H9 (cell line): ENCODE measurements at places on chromosomes 13 and 19. TPM values are rescaled to one million over a fixed set of nuclear protein-coding genes. Genes with fewer than 3 reads are reported as not detected.

- no peak for DNase-seq
Observed at GRCh38 chr19:16363852-16364230, 39.2 kb downstream of the KLF2 start.

DNA sequence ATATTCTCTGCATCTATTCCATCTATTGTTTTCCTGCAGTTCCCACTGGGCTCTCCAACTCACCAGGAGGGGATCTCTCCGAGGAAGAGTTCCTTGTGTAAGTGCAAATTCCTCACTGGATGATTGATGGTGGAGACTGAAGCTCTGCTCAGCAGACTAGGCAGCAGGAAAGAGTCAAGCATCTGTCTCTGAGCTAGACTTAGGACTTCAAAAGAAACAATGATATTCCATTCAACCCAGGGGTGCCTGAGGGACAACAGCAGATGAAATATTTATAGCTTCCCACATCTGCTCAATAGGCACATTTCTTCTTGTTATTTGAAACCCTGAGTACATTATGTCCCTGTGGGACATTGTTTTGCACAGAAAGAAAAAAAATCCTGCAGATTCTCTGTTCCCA, at the start of the genes OR7A5 and OR7C1:
OR7A5 (minus strand) TSS at position 175 of the 400 bp plus-strand sequence. CDS start 6,944 bp downstream, outside the sequence.
OR7C1 (minus strand) TSS at position 175 of the 400 bp plus-strand sequence. CDS start 35,049 bp downstream, outside the sequence.
- no peak for DNase-seq

Gene MCEMP1
- 0.13 TPM in 1 of 2 replicates, not detected in the other for total RNA-seq

Gene PLEKHG2
- total RNA-seq, result 167 and 170 TPM in 2 replicates

Gene PRKCSH
- 431 and 437 TPM in 2 replicates for total RNA-seq
